ENCODE measurements at places on chromosomes 3 and 15. TPM values are rescaled to one million over a fixed set of nuclear protein-coding genes. Genes with fewer than 3 reads are reported as not detected.

GRCh38 chr15:80191897-80192595, 39.2 kb downstream of the FAH start:
- H3K36me3 ChIP-seq: no peaks in the 10 kb centered on the region
- no peaks in the 10 kb centered on the region for H3K4me1 ChIP-seq
- DNase-seq: no peak
- no peaks in the 10 kb centered on the region for H3K27me3 ChIP-seq
- no peak overlapping the region for H3K27ac ChIP-seq
- no peak overlapping the region for H3K4me3 ChIP-seq

The P2RY14 gene
- 3.3 TPM for total RNA-seq

GRCh38 chr3:177832880-177833279, 635.6 kb upstream of the TBL1XR1 start:
- no peak overlapping the region for H3K27ac ChIP-seq
- H3K4me1 ChIP-seq: peaks cover 11% of the 10 kb centered on the region
- no peaks in the 10 kb centered on the region for H3K36me3 ChIP-seq

DNA sequence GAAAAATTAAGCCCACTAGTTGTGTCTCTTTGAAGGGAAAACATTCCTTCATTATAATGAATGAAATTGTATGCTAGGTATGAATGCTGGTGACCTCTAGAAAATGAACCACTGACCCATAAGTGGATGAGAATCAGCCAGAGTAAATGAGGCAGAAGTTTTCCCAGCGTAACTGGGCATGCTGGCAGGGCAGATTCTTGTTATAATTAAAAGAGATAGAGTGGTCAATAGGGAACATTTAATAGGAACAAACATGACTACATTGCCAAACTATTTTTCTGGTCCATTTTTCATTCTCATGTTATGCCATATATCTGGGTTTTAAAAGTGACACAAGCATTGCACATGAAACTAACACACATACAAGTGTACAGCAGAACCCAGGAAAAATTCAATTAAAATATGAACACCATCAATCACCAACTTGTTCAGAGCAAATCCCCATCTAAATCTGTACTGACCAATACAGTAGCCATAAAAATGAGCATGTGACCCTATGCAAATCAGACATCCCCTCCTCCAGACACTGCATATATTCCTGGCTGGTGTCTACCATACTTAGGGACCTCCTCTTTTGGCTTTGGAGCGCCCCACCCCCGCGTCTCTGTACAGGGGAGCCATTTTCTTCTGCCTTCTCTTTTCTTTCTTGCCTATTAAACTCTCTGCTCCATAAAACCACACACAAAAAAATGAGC, 4.0 kb downstream of the CLRN1 start:
- no peak for DNase-seq
- H3K36me3 ChIP-seq: no peaks in the 10 kb centered on the region
- H3K4me3 ChIP-seq: no peak overlapping the region
- no peaks in the 10 kb centered on the region for H3K27me3 ChIP-seq

GRCh38 chr3:192489579-192489978, 237.8 kb downstream of the FGF12 start:
- no peak overlapping the region for H3K4me3 ChIP-seq
- no peaks in the 10 kb centered on the region for H3K36me3 ChIP-seq
- no peaks in the 10 kb centered on the region for H3K27me3 ChIP-seq
- no peak for DNase-seq
- no peak overlapping the region for H3K27ac ChIP-seq
